Uterus (tissue), 4 donors: ENCODE measurements at places on chromosomes 11 and 22. TPM values are rescaled to one million over a fixed set of nuclear protein-coding genes. Genes with fewer than 3 reads are reported as not detected.

DNA sequence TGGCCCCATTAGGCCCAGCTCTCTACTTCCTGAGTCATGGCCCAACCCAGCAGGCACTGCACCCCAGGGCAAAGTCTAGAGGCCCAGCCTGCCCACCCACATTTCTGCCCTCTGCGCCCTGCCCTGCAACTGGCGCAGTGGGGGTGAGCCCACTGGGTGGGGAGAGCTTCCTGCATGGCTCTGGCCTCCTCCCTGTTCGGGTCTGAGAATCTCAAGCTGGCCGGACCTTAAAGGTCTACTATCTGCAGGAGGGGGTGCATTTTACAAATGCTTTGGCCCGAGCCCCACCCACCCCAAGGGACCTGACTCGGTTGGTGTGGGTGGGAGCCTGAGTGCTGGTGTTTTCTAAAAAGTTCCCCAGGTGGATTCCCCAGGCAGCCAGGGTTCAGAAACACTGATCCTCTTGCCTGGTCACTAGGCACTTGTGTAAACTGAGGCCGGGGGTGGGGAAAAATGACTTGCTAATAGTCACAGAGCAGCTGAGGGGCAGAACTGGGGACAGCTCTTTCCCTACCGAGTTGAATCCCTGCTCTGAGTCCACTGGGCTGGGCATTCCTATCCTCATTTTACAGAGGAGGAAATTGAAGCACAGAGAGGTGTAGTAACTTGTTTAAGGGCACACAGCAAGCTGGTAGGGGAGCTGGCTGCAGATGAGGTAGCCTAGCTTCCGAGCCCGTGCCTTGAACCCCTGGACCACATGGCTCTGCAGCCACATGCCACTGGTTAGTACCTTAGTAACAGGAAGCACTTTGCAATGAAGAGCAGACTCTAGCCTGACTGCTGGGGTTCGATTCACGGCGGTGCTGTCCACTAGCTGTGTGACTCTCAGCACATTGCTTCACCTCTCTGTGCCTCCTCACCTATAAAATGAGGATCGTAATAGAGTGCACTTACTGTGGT is 36.3 kb downstream of the CD82 start:
- no peaks in the 10 kb centered on the region for H3K27me3 ChIP-seq
- no peaks in the 10 kb centered on the region for H3K36me3 ChIP-seq
- H3K27ac ChIP-seq, result no peak overlapping the region
- H3K4me3 ChIP-seq, result no peak overlapping the region
- DNase-seq, result no peak

DNA sequence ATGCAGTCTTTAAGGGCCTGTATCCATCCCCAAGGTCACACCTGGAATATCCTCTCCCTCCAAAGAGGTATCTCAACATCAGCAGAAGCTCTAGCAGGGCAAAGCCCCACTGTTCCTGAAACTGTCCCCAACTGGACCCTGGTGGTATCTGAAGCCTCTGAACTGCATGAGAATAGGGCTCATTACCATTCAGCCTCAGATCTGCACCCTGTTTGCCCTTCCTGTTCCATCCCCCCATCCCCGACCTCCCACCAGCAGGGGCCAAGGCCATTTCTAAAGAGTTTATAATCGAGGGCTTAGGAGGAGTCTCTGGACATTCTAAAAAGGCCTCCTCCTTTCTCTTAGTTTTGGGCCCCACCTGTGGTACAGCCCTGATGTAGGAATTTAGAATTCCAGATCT is 74.0 kb upstream of the THY1 start:
- no peak overlapping the region for H3K27ac ChIP-seq
- DNase-seq, result no peak
- no peaks in the 10 kb centered on the region for H3K27me3 ChIP-seq
- H3K4me1 ChIP-seq, result no peaks in the 10 kb centered on the region

DNA sequence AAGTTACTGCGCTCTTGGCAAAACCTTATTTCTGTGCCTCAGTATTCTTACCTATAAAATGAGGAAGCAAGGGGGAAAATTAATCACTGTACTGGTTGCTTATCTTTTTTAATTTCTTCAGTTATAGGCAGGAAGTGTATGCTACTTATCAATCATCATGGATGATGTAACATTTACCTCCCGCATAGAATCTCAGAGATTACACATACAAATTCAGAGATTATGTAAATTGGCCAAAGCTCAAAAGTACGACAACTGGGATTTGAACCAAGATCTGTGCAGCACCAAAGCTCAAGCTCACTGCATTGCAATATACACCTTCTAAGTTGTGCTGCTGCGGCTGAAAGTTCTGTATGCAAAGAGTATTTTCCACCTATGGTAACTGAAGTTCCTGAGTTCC is 83.0 kb downstream of the PDHX start:
- no peaks in the 10 kb centered on the region for H3K27me3 ChIP-seq
- no peak overlapping the region for H3K27ac ChIP-seq
- H3K36me3 ChIP-seq, result no peaks in the 10 kb centered on the region
- no peaks in the 10 kb centered on the region for H3K4me1 ChIP-seq

DLG2 gene
- total RNA-seq, result 16.8 TPM

OR8G1 gene
- total RNA-seq, result not detected
